ENCODE measurements at places on chromosomes 5 and 9.

DNA sequence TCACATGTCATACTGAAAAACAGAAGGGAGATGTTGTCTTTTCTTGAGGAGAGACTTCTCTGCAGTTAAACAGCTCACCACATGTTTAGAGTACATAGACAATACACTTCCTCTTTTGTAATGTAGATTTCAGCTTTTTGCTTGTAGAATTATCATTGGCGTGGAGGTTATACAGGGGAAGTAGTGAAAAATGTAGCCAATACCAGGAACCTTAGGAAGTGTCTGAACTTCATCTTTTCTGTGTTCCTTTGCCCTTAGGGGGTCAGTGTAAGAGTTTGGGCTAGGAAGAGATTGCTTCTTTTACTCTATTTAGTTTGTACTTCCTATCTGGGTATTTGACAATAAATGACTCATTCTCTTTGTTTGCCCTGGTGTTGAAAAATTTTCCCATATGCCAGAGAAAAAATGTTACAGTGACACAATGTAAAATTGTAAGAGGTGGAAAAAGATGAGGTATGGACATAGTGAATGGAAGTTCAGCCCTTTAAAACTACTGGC lies 21.0 kb upstream of the CDKN2B start:
- DNase-seq = no peak

- DNase-seq = no peak
These were observed 284.2 kb downstream of the DENND1A start for GRCh38 chr9:123645762-123646161.

- no peak for DNase-seq
These were observed 266.3 kb downstream of the SEC61B start for GRCh38 chr9:99488131-99489059.

DNA sequence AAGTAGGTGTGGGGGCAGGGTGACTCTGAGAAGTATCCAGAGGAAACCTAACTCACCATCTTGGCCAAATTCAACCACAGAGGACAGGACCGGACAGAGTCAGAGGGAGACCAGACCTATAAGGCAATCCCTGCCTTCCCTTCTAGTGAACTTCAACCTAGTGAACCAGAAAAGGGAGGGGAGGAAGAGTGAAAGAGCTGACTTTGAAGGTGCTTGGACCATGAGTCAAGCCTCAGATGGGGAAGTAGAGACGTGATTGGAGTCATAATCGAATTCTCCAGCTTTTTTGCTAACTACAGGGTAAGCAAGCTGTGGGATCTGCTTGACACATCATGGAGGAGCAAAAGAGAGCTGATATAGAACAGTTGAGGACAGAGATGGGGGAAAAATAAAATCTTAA lies 18.8 kb upstream of the KIF2A start:
- no peak for DNase-seq

DNA sequence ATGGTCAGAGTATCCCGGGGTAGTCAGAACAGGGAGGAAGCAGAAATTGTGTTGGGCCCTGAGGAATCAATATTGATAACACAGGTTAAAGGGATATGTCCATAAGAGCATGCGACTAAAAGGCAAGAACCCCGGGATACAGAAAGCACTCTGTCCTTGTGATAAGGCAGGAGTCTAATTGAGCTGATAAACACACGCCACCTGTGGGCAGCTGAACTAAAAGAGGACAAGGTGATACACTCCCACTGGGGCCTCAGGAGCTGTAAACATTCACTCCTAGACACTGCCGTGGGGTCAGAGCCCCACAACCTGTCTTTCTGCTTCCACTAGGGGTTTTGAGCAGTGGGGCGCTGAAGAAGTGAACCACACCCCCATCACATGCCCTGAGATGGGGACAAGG lies 144.7 kb upstream of the MPDZ start:
- no peak for DNase-seq

GRCh38 chr5:135593886-135594285 lies 15.1 kb upstream of the CXCL14 start:
- no peak for DNase-seq

GRCh38 chr5:147188200-147189108 lies 46.4 kb upstream of the STK32A start:
- DNase-seq = peak; percentile 51

DNA sequence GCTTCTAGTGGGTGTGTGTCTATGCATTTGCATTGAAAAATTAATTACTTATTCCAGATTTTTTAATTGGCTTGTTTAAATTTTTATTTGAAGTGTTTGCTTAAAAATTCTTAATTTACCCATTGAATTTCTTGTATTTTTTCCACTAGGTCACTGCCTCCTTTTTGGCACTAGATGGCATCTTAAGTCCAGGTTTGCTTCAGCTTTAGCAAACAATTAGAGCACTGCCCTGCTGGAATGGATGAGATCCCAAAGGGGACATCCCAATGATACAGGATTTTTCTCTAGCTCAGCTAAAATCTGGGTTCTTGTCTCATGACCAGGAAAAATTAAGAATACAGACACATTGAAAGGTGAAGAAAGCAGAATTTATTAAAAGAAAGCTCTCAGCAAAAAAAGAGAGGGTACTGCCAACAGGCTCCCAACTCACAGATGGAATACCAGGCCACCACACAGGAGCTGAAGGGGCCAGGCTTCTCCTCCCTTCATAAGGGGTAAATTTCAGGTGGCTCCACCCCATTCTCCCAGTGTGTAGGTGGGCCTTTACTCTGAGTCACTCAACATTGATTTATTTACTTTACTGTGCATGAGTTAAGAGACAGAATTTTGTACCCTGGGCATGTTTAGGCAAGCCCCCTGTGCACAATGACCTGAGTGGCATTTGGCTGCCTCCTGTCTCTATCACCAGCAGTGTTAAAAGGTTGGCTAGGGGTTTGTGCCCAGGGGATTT lies 532.4 kb downstream of the ANXA1 start:
- peak; percentile 9 for DNase-seq

- DNase-seq = peak; percentile 62
These were observed 66.8 kb downstream of the ARL15 start for GRCh38 chr5:54243483-54244080.

DNA sequence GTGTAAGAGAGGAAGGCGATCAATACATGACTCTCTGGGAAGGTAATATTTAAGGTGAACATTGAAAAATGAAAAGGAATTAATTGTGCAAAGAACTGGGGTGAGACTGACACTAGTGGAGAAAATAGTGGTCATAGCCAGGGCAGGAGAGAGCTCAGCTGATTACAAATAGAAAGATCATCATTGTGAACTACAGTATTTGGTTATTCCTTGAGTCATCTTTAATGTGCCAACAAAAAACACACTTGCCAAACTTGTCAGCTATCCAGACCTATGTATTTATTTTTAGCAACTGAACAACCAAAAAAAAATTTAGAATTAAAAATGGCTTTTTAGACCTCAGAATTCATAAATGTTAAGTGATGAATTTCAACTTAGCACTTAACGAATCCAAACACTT lies 749.8 kb upstream of the CDH9 start:
- DNase-seq = no peak

GRCh38 chr9:20683351-20684034 lies 566 bp upstream of the FOCAD start:
- peak; percentile 68 for DNase-seq

DNA sequence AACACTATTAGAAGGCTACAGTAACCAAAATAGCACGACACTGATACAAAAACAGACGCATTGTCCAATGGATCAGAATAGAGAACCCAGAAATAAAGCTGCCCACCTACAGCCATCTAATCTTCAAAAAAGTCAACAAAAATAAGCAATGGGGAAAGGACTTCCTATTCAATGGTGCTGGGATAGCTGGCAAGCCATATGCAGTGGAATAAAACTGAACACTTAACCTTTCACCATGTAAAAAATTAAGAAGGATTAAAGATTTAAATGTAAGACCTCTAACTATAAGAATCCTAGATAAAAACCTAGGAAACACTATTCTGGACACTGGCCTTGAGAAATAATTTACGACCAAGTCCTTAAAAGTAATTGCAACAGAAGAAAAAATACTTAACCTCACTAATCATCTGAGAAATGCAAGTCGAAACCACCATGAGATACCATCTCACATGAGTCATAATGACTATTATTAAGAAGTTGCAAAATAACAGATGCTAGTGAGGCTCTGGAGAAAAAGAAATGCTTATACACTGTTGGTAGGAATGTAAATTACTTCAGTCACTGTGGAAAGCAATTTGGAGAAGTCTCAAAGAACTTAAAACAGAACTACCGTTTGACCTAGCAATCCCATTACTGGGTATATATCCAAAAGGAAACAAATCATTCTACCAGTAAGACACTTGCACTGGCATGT lies 203.3 kb upstream of the CDH9 start:
- no peak for DNase-seq

DNA sequence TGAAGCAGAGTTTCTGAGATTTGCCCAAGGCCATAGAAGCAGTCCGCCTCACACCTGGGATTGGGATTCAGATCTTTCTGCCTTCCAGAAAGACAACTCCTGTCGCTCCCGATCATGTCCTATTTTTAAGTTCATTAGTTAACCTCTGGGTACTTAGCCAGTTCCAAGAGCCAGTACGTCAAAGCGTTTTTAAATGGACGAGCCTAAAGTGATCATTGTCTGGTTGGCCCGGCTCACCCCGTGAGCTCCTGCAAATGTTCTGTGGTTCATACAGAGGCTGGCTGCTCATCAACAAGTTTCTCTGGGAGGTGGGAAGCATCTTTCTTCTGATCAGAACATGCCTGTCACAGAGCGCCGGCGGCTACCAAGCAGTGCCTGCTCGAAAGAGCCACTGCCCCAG lies 554.5 kb upstream of the WWC1 start:
- DNase-seq = no peak

GRCh38 chr9:117714282-117714681 lies 10.1 kb downstream of the TLR4 start:
- no peak for DNase-seq

DNA sequence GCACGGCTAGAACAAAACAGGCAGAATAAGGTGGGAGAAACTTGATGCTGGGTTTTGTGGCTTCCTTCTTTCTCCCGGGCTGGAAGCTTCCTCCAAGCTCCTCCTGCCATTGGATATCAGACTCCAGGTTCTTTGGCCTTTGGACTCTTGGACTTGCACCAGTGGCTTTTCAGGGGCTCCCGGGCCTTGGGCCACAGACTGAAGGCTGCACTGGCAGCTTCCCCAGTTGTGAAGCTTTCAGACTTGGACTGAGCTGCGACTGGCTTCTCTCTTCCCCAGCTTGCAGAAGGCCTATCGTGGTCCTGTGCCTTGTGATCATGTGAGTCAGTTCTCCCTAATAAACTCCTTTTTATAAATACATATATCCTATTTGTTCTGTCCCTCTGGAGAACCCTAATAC lies 364.4 kb downstream of the DNAH5 start:
- no peak for DNase-seq

- DNase-seq = no peak
These were observed 6.2 kb downstream of the RBM22 start for GRCh38 chr5:150694612-150695011.

DNA sequence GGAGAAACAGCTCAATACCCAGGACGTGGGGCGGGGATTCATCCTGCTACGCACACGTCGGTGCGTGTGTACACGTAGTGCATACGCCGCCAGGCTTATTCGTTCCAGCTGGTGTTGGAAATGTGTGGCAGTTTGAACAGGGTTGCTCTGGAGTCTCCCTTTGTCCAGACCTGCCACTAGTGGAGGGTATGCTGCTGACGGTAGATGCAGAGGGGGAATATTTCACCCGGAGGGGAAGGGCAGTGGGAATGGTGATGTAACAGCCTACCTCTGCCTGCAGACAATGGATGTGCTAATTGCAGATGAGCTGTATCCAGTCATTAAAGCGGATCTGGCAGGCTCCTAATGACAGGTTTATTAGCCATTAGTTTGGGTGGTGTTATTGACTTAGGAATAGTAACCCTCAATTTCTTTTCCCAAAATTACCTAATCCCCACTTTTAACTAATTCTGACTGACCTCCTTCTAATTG lies 142.7 kb downstream of the PAX5 start:
- no peak for DNase-seq

GRCh38 chr9:94805585-94805984 lies 79.1 kb downstream of the AOPEP start:
- peak; percentile 86 for DNase-seq

DNA sequence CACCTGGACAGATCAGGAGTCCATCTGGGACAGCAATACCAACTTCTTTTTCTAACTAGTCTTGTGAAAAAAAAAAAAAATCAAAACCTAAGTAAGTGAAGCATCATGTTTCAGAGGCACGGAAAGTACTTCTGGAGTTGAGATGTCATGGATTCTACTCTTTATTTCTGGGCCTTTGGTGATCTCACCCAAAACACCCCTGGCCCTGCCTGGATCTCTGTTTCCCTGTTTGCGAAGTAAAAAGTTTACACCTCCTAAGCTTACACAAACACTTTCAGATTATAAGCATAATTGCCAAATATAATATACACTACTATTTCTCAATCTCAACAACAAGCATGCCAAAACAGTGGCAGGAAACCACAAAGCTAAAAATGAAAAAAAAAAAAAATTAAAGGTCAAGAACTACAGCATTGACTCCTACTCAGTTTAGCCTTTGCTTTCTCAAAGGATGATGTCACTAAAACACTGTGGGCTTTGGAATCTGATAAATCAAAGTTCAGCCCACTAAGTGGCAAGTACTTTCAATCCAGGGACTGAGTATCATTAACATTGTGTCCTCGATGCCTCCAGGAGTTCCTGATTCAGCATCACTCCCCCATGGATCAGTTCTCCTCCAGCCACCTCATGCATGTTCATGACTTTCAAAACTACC lies 291.9 kb downstream of the NFIB start:
- no peak for DNase-seq

DNA sequence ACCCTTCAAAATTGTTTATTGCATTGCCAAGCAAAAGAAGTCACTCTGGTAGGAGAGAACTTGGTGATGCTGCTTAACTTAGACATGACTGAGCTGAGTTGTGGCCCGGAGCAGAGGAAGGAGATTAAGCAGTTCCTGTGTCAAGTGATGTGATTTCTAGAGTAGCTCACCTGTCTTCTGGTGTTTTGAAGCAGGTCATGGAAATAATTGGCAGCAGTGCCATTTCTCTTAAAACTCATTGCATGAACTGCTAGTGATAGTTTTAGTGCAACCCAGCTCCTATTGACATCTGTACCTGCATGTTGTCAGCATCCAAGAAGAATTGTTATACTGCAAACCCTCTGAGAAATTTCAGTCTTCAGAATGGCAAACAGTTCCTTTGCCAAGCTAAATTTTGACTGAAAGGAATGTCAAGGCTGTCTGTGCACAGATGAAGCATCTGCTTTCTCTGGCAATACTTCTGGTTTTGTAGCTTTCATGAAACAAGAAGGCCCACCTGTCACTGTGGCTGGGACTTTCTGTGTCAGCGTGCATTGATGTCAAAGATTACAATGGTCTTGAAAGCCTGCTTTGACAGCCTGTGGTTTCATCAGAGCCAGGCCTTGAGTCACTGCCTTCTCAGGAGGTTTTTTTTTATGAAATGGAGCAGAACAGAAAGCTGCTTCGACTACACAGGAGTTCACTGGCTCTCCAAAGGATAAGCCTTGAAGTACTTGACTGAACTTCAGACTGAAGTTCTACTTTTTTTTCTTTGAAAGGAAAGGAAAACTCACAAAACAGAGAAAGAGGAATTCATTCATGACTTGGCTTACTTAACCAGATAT lies 90.6 kb downstream of the RALGPS1 start:
- DNase-seq = peak; percentile 61

DNA sequence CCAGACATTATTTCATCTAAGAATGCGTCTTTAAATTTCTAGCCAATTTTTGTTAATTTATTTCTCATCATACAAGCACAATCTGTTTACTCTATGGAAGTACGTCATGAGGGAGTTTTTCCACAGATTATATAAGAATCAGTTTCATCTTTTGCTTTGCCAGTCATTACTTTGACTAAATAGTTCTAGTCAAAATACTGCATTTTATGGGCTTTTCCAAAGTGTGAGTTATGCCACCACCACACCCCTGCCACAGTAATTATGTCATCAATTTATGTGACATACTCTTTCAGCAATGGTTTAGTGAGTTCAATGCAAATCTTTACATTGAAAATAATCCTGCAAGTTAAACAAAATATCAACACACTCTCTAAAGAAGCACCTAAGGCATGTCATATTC lies 2.0 kb downstream of the RIMOC1 start:
- no peak for DNase-seq
